NCI-H2081 (cell line): ENCODE measurements at places on chromosomes 11 and 22.

- DNase-seq, result no peak
These were observed 34.6 kb downstream of the NFAM1 start for GRCh38 chr22:42397332-42398249.

DNA sequence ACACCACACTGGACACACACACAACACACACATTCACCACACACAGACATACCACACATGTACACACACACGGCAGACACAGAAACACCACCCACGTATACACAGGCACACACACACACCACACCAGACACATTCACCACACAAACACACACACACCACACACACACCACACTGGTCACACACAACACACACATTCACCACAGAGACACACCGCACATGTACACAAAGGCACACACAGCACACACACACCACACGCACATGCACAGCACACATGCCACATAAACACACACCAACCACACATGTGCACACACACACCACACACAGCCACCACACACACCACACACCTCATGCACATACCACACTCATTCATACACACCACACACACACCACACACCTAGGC, 84.2 kb upstream of the PRR5 start:
- DNase-seq, result no peak

GRCh38 chr22:46446799-46447198, 90.6 kb downstream of the CELSR1 start:
- DNase-seq, result no peak

GRCh38 chr22:20138868-20139267, 7.3 kb downstream of the ZDHHC8 start:
- DNase-seq, result no peak

GRCh38 chr11:62391642-62392425, 27.0 kb upstream of the SCGB1A1 start:
- no peak for DNase-seq

DNA sequence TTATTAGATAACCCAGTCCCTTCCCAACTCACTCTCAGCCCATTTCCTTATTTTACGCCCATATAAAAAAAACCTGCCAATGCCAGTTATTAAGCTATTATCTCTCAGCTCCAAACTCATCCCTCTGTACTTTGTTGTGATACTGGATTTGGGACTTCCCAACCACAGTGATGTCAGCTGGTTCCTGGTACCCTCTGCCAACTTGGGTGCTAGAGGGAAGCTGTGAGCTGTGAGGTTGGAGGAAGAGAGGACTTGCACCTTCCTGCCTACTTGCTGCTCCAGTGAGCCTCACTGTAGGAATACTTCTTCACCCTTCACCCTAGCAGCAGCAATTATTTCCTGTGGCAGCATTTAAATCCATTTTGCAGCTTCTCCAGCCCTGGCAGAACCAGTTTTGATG, 19.2 kb upstream of the CSF2RB start:
- no peak for DNase-seq

GRCh38 chr11:58513747-58514367, 6.0 kb upstream of the OR5B21 start:
- peak; percentile 1 for DNase-seq

GRCh38 chr11:3111919-3112690, 53.0 kb downstream of the OSBPL5 start:
- DNase-seq, result no peak

- no peak for DNase-seq
These were observed 60.0 kb downstream of the BARX2 start for GRCh38 chr11:129435499-129436245.

- DNase-seq, result no peak
These were observed 86.0 kb downstream of the RPS6KA4 start for GRCh38 chr11:64444838-64445441.

- no peak for DNase-seq
These were observed 145.6 kb downstream of the EFCAB6 start for GRCh38 chr22:43666457-43666856.

DNA sequence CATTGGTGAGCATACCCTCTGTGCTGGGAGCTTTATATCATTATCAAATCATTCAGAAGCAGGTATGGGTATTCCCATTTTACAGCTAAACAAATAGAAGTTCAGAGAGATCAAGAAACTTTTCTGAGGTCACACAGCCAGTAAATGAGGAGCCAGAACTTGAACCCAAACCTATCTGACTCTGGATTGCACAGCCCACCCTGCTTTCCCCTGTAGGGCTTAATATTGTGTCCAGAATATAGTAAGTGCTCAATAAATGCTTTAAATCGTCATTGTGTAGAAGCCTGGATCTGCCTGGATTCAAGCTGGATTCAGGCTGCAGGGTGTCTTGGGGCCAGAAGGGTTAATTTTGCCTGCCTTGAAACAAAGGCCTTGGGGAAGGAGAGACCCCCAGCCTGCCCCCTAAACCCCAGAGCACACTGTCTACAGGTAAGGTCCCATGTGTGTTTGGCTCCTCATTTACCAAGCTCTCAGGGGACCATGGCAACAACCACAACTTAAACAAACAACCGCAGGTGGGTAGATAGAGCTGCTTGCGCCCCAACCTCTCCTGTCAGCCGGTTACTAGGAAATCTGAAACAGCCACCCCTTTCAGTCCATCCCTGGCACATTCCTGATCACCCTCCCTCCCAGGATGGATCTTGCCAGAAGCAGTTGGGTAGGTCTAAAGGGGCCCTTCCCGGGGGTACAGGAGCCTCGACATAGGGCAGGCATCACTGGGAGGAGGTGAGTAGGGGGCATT, 3.0 kb upstream of the SEC14L3 start:
- DNase-seq, result peak; percentile 26

- DNase-seq, result no peak
These were observed 98.3 kb downstream of the WNT11 start for GRCh38 chr11:76107971-76108370.

DNA sequence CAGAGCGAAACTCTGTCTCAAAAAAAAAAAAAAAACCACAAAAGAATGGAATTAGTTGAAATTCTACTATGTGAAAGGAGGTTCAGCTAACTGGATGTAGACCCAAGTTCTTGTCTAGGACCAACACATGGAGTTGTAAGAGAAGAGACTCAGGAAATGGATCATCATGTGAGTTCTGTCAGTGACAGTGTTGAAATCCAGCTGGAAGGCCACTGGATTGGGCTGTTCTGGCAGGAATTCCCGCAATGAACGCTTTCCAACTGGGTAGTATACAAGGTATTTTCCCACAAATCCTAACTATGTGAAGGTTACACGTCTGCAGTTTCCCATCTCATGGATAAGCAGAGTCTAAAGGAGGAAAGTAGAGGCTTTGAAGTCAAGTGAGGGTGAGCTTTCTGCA, 151.2 kb downstream of the MAML2 start:
- no peak for DNase-seq

- no peak for DNase-seq
These were observed 160.7 kb downstream of the BUD13 start for GRCh38 chr11:116611998-116612620.

GRCh38 chr22:29744902-29745301, 21.9 kb downstream of the ZMAT5 start:
- DNase-seq, result no peak

- no peak for DNase-seq
These were observed 19.4 kb upstream of the GSTP1 start for GRCh38 chr11:67564230-67564629.

- DNase-seq, result peak; percentile 29
These were observed 71.6 kb downstream of the CCDC34 start for GRCh38 chr11:27291302-27291889.

DNA sequence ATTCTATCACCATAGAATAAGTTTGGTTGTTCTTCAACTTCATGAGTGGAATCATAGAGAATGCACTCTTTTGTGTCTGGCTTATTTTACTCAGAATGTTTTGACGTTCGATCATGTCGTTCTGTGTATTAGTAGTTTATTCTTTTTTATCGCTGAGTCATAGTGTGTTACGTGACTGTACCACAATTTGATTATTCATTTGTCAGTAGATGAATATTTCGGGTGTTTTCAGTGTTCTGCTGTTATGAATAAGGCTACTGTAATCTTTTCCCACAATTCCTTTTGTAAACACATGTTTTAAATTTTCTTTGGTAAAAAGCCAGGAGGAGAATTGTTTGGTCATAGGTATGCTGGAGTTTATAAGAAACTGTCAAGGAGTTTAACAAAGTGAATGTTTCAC, 279.9 kb upstream of the B3GAT1 start:
- DNase-seq, result no peak

DNA sequence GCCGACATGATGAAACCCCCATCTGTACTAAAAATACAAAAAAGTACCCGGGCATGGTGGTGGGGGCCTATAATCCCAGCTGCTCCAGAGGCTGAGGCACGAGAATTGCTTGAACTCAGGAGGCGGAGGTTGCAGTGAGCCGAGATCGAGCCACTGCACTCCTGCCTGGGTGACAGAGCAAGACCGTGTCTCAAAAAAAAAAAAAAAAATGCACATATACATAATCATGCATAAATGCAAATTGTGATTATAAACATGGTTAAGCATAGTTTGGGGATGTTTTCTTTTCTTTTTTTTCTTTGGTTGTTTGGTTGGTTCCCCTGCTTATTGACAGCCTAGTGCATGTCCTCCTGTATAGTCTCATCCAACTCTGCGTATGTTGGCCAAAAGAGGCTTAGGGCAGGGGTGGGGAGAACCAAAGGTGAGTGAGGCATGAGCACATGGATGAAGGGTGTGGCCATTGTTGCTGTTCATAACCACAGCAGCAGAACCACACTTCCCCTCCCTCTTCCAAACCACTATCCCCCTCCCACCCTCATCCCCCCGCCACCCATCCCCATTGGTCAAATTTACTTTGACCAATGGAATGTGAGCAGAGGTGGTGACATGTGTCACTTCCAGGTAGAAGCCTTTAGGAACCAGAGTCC, 6.9 kb upstream of the VPS37C start:
- DNase-seq, result no peak

- DNase-seq, result peak; percentile 24
These were observed 95.0 kb downstream of the AASDHPPT start for GRCh38 chr11:106172386-106172991.

- no peak for DNase-seq
These were observed 113.8 kb downstream of the NAT10 start for GRCh38 chr11:34219279-34219678.

DNA sequence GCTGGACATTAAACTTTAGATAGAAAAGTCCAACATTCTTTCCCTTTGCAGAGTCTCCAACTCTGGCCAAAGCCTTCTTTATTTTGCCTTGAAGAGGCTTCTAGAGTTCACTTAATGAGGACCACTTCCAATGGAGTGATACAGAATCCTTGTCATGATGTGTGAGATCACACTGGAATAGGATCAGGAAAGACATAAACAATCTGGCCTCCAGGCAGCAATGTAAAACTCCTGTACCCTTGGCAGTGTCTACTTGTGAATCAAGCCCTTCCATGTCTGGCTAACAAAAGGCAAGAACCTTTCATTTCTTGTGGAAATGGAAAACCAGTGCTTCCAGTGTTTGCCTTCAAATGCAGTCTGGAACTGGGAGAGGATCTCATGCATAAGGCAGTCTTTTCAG, 56.5 kb upstream of the FIBIN start:
- no peak for DNase-seq

DNA sequence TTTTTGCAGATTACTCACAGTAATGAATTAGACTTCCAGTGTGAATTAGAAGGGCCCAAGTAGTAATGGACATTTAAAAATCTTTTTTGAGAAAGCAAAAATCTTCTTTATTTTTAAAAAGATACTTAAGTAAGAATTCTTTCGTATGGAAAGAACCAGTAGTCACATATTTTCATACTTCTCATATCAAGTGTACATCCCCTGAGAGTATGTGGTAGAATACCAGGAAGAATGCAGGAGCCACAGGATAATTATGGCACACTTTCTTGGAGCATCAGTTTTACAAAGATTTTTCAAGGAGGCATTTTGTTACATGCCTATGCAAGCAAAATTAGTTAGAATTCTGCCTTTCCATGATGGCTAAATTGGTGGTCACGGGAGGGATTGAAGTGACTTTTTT, 28.1 kb downstream of the POLD3 start:
- DNase-seq, result no peak

DNA sequence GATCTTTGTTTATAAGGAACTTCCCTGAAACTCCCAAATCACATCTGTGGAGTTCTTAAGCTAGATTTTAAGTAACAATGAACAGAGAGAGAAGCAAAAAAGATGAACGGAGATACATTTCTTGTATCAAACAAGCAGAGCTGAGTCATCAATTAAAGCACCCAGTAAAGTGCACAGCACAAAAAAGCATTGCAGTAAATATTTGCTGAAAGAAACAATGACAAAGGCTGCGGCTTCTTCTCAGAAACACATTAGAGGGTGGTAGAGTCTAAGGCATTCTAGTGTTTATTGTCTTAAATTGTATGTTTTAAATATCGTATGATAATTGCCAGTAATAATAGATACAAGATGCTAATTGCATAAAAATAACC, 941.6 kb upstream of the CHORDC1 start:
- peak; percentile 26 for DNase-seq

DNA sequence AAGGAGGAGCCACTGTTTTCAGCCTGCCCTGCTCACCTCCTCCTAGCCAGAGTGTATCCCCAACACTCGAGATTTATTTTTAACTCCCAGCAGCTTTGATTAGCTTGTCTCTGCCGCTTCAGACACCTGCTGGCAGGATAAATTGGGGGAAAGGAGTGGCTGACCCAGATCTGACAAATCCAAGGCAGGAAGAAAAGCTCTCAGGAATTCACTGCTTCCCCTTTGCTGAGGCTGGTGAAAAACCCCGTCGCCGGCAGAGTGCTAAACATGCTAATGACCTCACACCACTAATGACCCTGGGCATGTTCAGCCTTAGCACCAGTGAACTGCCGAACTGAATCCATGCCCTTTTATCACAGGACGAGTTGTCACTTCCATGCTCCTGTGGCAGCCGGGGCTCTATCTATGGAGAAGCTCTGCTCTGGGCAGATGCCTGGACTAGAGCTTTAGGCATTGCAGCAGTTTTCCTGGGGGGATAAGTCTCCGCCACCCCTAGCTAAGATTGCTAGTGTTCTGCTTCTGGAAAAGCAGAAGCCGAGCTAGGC, 52.2 kb downstream of the FEZ1 start:
- no peak for DNase-seq

DNA sequence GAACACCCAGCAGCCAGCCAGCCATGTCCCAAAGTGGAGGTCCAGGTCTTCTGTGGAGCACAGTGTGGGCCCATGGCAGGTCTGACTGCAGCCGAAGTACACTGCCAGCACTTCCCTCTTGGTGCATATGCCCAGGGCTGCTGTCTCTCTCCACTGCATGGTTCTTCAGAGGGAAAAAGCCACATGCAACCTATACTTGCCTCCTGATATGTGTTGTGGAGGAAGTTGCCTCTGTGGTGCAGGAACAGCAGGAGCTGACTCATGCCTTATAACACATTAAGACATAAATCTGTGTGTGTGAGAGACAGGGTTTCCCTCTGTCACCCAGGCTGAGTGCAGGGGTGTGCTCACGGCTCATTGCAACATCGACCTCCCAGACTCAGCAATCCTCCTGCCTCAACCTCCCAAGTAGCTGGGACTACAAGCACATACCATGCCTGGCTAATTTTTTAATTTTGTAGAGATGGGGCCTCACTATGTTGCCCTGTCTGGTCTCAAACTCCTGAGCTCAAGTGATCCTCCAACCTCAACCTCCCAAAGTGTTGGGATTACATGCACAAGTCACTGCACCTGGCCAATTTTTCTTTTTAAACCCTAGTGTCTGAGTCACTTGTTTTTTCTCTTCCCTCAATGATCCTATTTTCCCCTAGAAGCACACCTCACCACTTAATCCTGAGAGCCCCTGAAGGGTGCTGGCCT, 98.8 kb downstream of the MPPED2 start:
- no peak for DNase-seq
